PC-3 (cell line): ENCODE measurements at places on chromosomes 2 and 18. TPM values are rescaled to one million over a fixed set of nuclear protein-coding genes. Genes with fewer than 3 reads are reported as not detected.

DNA sequence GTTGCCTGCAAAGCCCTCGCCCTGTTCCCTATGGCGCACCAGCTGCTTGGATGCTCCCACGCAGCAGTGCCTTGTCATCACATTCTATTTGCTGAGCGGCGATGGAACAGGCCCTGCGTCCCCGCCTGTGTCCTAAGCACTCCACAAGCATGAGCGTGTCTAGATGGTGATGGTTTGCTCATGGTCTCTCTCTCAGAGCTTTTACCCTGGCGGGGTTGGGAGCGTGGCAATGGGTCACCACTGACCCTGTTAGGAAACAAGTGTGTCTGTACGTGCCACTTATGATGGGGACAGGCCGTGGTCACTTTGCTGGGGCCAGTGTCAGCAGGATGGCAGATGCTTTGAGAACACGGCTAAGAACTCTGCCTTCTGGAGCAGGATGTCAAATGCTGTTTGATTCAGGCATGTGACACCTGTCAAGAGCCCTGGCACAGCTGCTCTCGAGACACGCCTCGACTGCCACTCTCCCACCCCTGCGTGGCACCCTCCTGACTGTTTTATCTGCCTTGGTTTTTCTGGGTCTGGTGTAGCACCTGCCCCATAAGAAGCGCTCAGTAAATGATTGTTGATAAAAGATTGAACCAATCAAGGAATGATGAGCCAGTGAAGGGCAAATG lies 44.2 kb downstream of the RRM2 start:
- DNase-seq = no peak

- DNase-seq = no peak
Measured at GRCh38 chr2:26414311-26414710, 12.6 kb downstream of the DRC1 start.

Gene CDKL4
- 0.07 TPM in 1 of 2 replicates, not detected in the other for total RNA-seq

Gene MDH1B
- 0.23 and 0.40 TPM in 2 replicates for total RNA-seq
